ENCODE measurements at places on chromosomes 5 and 9.

- no peak for DNase-seq
Measured at GRCh38 chr9:77935974-77936373, 95.6 kb downstream of the GNAQ start.

DNA sequence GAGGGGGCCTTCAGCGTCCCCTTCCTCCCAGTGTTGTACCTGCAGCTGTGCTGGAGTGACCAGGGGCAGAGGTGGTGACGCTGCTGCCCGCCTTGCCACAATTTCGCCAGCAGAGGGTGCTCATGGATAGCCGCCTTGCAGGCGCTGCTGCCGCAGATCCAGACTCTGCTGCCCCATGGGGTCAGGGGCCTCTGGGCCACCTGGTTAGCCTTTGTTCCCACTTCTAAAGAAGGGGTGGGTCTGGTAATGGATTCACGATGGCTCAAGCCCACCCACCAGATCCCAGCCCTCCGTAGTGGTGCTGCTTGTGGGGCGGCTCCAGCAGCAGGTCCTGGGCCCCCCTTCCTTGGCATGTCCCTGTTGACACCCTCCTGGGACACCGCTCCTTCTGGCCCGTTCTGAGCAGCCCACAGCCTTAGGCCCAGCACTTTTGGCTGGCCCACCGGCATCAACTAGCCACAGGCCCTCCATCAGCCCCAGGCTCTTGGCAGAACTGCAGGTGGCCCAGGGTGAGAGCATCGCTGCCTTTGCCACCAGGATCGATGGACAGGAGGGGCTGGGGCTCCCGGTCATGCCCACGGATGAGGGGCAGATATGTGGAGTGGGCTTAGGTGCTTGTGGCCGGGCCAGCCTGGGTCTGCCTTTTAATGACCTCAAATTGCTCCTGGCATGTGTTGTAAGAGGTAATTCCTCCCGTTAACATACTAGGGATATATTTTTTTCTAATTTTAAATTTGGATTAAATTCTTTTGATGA is 57.2 kb downstream of the COL5A1 start:
- DNase-seq: no peak

DNA sequence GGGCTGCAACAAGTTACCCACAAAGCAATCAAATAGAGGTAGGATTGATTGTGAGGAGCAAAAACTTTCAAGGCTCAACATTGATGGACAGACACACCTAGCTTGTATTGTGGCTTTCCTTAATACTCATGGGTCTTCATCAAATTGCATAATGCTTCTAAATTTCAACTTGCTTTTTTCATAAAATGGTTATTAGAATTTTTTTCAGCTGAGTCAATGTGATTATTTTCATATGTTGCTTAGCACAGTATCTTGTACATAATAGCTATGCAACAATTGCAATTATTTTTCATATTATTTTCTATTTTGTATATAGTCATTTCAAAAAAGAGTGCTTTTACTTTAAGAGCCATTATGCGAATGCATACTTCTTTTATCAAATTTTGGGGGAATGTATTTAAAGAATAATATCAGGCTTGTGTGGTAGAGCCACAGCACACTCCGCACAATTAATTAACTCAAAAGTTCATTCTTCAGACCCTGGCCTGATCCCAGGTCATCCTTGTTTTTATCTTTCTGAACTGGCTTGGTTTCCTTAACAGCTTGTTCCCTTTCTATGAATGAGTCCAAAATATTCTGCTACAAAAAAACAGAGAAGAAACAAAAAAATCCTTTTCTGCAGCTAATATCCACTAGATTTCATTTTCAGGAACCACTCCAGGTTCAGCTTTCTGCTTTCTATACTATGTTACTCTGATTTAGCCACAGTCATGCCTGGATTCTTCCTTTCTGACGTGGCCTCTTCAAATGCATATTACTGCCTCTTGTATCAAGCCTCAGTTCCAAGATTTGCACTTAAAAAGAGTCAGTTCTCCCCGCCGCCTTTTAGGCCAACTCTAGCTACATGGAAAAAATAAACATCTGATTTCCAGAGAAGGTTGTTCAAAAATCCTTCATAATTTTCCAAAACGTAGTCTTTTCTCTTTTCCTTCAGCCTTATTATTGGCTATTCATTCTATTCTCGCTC is 45.3 kb upstream of the CDH9 start:
- DNase-seq: no peak

DNA sequence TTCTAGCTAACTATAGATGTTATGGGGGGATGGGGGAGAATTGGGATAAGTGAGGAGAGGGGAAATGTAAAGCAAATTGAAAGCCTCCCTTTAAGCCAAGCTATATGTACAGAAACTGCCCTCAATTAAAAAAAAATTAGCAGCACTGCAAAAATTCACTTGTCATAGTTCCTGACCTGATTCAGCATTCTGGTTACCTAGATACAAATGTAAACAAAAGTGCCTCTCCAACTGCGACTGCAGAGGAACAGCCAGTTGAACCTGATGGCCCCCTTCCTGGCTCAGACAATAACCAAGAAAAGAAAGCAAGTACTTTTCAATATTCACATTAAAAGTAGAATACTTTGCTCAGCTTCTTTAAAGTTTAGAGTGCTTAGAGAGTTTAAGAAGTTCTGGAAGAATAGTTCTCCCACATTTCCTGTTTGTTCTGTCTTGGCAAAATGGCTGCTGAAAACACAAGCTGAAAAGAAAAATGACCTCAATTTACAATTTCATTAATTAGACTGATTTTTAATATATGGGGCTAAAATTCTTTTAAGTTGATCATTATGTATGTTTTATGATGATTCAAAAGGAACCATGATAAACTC is 1.5 kb downstream of the FAM81B start:
- DNase-seq: no peak

DNA sequence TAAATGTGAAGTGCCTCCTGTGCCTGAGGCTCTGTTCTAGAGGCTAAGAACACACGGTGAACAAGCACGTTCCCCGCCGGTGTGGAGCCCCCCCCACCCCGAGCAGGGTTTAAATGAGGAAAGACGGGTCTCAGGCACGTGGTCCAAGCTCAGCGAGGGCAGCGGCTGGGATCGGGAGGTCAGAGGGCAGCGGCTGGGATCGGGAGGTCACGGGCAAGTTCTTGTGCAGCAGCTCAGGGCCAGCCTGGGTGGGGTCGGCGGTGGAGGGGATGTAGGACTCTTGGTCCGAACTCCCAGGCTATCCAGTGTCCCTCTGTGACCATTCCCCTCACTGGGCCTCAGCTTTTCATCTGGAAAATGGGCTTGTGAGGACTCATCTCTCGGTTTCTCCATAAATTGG is 2.7 kb upstream of the GBGT1 start:
- no peak for DNase-seq

DNA sequence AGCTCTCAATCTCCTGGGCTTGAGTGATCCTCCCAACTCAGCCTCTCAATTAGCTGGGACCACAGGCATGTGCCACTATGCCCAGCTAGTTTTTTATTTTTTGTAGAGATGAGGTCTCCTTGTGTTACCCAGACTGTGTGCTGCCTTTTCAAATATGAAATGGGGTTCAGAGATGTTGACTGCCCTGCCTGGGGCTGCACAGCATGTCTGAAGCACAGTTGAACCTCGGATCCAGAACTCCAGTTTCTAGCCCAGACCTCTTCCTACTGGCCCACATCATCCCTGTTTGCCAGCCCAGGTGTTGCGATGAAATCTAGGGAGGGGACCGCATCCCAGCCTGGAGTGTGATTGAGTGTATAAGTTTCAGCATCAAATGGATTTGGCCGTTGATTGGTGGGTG is 69.4 kb downstream of the HMCN2 start:
- DNase-seq: no peak

DNA sequence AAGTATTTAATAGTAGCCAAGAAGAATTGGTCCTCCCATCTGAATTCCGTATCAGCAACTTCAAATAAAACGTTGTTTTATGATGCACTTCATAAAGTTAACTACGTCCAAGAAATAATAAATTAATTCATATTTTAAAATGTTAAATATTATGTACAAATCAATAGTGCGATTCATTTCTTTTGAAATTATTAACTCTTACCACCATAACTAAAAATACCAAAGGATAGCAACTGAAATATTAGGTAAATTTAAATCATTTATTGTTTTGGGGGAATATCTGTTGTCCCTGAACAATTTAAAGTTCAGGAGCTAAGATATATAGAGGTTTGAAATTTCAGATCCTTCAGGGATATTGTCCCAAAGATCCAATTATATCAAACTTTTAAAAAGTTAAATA is at the start of gene OR2K2:
OR2K2 (minus strand) TSS at position 101 of the 400 bp plus-strand sequence. CDS start 1,791 bp downstream, outside the sequence.
- no peak for DNase-seq

GRCh38 chr5:42566652-42567295 is 143.5 kb downstream of the GHR start:
- DNase-seq: peak; percentile 52

GRCh38 chr5:643351-643801 is 31.2 kb downstream of the CEP72 start:
- DNase-seq: no peak

DNA sequence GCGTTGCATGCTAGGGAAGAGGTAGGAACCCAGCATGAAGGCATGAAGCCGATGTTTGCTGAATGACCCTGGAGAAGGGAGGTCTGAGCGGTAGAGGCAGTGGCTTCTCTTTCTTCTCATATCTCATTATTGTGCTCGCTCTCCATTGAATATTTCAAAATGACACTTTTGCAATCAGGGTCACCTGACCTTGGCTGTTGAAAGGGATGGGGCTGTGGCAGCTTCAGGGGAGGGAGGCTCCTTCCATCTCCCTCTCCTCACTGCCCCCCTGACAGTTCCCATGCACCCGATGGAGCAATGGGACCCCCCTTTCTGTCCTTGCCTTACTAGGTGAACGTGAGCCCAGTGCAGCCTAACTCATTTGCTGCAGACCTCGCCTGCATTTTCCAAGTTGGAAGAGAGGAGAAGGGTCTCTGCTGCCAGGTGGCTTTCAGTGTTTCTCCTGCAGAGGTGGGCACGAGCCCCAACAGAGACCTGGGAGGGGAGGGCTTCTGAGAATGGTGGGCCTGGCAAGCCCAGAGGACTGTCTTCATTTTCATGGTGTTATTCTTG is 17.9 kb downstream of the STC2 start:
- DNase-seq: no peak

DNA sequence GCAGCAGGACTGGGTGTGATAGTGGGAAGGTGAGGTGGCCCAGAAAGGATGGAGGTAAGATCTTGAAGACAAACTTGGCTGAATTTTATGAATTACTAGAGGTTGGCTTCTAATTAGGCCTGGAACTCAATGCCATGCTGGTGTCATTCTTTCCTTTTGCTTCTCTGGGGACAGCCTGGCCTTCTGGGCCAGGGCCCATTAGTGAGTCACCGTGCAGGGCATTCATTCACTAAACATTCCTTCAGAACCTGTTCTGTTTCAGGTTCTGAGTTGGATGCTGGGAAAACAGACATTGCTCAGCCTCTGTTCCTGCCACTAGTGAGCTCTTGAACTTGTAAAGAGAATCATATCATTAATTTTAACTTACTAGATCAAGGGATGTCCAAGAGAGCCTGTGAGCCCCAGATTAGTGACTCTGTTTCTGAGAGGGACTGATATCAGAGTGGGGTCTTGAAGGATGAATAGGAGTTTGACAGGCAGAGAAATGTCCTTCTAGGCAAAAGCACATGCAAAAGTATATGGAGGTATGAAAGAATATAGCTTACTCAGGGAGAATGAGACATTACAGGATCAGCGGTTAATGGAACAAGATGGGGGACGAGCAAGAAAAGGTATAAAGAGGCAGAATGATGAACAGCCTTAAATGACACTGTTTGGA is 66.5 kb downstream of the LHX2 start:
- DNase-seq: no peak

DNA sequence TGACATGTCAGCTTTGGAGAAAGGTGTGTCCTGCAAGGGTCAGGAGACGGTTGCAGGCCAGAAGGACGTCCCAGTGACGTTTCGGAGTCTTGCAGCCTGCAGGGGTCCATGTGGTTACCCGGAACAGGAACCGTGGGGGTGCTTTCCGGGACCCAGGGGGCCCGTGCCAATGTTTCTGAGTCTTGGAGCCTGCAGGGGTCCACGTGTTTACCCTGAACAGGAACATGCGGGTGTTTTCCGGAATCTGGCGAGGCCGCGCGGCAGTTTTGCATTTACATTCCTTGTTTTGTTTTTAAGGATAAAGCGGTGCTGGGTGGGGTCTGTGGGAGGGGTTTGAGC is 30.6 kb downstream of the NKD2 start:
- DNase-seq: no peak

- peak; percentile 55 for DNase-seq
Measured at GRCh38 chr5:130514984-130515690, 610.9 kb downstream of the CHSY3 start.

DNA sequence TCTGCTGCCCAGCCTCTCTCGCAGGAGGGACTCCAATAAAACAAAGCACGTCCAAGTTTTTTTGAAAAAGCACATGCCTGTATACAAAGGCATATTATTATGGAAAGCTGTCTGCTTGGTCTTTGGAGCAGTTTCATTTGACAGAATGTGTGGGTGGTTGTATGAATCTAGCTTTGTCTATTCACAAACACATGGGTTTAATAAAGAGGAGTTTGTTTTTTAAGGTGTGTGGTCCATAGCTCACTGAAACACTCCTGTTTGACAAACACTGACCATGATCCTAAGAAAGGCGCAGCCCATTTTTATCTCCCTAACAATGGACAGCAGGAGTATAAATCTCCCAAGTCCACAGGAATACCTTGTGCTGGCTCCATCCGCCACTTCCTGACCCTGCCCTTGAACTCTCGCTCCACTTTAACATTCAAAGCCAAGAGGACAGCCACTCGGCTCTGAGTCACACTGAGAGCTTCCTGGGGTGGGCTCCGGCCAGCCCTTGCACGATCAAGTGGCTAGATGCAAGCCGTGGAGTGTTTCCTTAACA is 371.9 kb downstream of the EBF1 start:
- DNase-seq: no peak

DNA sequence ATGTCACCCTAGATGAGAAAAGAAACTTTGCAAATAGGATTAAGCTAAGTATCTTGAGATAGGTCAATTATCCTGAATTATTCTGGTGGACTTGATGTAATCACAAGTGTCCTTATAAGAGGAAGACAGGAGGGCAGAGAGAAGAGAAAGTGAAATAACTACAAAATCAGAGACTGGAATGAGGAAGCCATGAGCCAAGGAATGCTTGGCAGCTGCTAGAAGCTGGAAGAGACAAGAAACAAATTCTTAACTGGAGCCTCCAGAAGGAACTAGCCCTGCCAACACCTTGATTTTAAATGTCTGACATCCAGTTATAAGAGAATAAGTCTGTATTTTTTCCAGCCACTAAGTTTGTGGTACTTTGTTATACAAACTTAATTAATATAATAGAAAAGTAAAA is 480.0 kb downstream of the NR2F1-AS1 start:
- no peak for DNase-seq

DNA sequence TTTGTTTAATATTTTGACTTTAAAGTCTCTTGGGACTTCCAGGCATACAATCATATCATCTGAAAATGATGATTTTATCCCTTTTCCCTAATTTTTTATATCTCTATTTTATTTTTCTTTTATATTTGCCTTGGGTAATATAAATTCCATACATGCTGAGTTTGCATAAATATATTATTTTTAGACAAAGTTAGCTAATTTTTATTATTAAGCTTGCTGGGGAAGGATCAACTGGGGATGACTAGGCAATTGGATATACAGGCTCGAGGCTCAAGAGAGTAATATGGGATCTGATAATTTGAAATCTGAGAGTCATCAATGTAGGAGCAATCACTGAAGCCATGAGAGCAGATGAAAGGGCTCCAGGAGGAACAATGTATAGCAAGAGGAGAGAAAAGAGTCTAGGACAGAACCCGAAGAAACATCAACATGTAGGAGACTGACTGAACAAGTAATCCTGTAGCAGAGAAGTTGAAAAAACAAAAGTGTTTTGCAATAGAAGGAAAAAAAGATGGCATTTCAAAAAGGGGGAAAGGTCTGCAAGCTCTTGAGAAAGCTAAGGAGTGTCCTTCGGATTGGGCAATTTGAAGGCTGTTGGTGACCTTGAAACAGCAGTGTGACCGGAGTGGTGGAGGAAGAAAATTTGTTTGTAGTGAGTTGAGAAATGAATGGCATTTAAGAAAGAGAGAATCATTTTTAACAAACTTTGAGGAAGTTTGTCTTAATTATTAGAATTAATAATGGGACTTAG is 17.0 kb upstream of the RHOBTB3 start:
- no peak for DNase-seq
